ENCODE measurements at places on chromosomes 4 and X.

DNA sequence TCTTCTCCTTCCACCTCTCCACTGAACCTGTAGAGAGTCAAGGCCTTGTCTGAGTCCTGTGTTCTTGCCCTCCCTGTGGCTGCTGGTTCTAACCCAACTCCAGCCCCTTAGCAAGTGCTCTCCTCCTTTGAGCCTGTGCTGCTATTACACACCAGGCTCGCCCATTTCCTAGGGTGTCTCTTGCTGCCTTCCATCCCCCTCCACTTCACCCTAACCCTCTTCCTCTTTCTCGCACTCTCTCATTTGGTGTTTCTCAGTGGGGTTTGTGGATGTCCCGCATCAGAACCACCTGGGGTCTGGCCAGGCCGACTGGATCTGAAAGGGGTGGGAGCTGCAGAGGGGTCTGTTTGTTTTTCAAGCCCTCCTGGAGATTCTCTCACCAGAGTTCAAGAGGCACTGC, 156.7 kb downstream of the SPRY1 start:
- DNase-seq: no peak

DNA sequence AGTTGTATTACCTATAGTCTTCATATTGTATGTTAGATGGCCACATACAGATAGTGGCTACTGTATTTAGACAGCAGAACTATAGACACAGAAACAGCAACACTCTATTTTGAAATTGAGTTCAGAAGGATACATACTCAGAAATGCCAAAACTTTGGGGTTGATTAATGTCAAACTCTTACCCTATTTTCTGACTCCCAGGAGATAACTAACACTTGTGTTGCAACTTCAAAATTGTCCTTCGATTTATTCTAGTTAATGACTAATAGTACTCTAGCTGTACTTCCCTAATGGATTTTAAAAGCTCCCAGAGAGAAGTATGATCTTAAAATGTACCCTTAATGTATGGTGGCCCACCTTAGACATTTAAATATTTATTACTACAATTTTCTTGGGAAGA, 229.9 kb upstream of the UGT8 start:
- no peak for DNase-seq

DNA sequence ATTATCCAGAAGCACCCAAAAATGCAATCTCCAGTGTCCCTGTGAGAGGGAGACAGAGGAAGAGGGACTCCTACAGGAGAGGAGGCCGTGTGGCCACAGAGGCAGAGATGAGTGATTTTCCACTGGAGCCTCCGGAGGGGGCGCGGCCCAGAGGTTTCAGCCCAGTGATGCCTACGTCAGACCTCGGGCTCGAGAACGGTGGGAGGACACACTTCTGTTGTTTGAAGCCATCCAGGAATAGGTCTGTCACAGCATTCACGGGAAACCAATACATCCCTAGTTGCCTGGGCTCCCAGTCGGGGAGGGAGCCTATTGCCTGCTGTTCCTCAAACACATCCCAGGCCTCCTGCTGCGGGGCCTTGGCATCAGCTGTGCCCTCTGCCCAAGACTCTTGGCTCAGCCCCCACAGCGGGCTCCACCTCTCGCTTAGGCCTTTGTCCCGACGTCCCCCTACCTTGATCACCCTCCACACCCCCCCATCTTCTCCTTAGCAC, 39.2 kb upstream of the HMX1 start:
- DNase-seq: peak; percentile 13

DNA sequence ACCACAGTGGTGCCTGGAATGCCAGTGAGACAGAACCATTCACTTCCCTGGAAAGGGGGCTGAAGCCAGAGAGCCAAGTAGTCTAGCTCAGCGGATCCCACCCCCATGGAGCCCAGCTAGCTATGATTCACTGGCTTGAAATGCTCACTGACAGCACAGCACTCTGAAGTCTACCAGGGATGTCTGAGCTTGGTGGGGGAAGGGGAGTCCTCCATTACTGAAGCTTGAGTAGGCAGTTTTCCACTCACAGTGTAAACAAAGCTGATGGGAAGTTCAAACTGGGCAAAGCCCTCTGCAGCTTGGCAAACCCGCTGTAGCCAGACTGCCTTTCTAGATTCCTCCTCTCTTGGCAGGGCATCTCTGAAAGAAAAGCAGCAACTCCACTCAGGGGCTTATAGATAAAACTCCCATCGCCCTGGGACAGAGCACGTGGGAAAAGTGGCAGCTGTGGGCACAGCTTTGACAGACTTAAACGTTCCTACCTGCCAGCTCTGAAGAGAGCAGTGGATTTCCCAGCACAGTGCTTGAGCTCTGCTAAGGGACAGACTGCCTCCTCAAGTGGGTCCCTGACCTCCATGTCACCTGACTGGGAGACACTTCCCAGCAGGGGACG, 32.0 kb downstream of the NAP1L2 start:
- DNase-seq: no peak

DNA sequence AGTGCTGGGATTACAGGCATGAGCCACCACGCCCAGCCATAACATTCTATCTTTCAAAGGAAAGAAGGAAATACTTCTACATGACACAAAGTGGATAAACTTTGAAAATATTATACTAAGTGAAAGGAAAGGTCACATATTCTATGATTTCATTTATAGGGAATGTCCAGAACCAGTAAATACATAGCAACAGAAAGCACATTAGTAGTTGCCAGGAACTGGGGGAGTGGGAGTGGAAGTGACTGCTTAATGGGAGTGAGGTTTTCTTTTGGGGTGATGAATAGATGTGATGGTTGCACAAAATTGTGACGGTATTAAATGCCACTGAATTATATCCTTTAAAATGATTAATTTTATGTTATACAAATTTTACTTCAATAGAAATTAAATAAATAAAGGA, 95.7 kb upstream of the IL15 start:
- DNase-seq: no peak

- no peak for DNase-seq
These were observed 624.7 kb upstream of the ZFP42 start for GRCh38 chr4:187370918-187371317.
